Activated gamma-delta T cell (primary cell): ENCODE measurements at places on chromosomes 2 and 18.

DNA sequence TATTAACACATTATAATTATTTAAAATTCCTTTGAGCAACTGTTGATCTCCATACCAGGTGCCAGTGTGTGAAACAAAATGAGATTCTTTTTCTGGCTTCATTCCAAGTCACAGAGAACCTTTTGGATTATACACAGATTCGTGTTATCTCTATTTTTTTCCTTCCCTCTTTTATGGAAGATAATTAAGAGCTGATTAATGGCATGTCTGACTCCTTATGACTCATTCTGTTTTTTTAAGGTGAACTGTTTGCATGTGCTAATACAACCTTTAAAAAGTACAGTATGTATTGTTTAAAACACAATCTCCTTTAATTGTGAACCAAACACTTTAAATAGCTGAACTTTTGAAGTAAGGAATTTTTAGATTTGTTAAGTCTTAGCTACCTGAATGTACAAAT is 39.3 kb downstream of the PELI1 start:
- no peak for DNase-seq

DNA sequence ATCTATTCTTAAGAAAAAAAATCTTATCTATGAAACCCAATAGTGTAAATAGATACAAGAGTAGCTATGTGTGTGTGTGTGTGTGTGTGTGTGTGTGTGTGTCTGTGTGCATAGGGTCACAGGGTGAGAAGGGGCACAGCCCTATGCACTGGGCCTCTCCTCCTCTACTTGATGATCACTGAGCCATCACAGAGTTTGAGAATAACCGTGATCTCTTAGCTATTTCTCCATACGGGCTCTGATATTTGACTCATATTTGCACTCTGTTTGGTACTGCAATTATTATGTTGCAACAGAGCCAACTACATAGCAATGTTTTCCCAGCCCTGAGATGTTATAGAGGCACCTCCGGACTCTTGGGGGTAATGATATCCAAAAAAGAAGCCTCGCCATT is 28.8 kb upstream of the SLC40A1 start:
- DNase-seq: no peak

GRCh38 chr2:170420961-170421687 is 243.2 kb downstream of the MYO3B start:
- no peak for DNase-seq

DNA sequence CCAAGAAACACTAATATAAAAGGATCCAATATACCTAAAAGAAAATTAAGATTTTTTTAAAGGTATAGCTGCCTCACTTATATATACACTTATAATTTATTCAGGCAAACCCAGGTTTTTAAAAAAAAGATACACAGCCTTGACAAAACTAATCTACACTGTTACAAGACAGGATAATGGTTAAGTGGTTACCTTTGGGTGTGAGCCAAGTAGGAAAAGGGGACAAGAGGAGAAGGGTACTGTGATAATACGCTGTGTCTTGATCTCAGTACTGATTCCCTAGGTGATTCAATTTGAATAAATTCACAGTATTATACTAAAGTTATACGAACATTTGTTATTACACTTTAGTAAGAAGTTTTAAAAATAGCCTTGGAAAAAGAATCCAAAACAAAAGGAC is 30.6 kb downstream of the KLHL41 start:
- DNase-seq: no peak

DNA sequence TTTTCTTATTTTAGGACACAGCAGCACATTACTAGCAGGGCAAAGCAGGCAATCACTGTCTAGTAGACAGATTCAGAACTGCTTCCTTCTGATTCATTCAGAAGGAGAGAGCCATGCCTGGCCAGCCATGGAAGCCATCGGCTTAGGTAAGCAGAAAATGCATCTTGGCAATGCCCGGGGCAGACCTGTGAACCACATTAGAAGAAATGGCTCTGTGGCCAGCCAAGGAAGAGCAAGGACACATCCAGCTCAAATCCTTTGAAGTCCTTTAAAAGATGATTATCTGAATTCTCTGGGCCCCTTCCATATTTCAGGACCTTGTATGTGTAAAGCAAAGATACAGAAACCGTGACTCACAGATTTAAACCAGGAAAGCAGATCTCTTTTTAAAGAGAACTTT is 227.4 kb downstream of the PID1 start:
- no peak for DNase-seq

DNA sequence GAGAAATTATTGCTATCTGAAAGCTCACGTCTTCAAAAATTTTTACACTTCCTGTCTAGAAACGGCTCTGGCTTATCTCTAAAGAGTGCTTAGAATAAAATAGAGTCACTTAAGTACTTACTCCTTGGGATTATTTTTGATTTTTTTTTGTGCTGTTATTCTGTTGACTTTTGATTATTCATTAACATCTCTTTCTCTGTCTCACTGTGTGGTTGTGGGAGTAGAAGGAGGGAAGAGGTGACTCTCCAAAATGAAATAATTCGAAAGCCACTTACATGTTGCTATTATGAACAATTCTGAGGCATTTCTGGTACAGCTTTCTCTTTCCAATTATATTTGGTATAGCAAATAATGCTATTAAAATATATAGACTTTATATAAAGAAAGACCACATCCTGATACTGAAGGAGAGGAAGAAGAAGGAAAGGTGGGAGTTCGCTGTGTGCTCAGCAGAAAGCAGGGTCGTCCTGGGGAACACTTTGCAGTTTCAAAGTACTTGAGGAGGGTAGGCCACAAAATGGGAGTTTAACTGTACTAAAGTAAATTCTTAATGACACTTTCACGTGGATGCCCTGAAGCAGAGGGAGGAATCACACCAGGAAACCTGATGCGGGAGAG is 9.6 kb upstream of the MMADHC start:
- no peak for DNase-seq

- DNase-seq: no peak
Observed at GRCh38 chr2:30112561-30112960, 34.2 kb upstream of the YPEL5 start.
